ENCODE measurements at places on chromosomes 3 and 15.
A peak's percentile ranks its signal among the peaks of the same experiment; 100 is the strongest.

DNA sequence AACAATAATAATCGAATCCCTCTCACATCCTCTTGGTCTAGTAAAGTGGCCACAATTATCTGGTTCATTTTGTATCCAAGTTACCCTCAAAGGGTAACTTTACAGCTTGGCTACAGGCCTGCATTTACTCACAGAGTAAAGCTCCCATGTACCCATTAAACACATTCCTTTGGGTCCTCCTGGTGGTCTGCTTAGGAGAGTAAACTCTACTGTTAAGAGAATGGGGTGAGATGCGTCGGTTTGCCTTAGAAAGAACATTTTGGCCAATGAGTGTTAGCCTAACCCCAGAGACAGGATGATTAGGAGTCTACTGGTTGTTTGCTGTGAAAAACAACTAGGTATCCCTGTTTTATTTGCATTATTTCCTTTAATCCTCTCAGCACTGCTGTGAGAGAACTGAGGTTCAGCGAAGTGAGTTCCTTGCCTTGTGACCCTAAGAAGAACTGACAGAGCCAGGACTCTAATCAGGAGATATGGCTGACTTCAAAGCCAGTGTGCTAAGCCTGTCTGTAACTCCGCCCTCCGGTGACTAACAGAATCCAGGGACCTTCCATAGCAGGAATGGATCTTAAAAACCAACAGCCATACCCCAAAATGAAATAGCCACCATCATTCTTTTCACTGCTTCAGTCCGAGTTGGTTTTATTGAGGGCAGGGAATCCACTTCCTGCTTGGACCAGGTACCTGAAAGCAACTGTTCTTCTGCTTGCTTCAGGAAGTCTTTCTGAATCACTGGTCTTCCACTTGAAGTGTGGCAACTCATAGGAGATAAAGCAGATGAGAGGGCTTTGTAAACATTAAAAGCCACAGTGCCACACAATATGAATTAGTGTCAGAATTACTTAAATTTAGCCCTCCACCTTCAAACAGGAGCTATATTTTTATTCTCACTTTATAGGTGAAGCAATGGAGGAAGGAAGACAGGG lies 317.3 kb upstream of the WNT5A start:
- no peak for DNase-seq

- DNase-seq: no peak
Observed at GRCh38 chr15:37101980-37102304, 1.6 kb upstream of the MEIS2 start.

- no peak for DNase-seq
Observed at GRCh38 chr3:133831966-133832801, 26.6 kb downstream of the SRPRB start.

GRCh38 chr3:48217449-48217848 lies 5.8 kb upstream of the CAMP start:
- DNase-seq: no peak

GRCh38 chr3:39917065-39917773 lies 107.8 kb downstream of the MYRIP start:
- DNase-seq: no peak

GRCh38 chr3:159835126-159835525 lies 153.5 kb upstream of the IL12A start:
- DNase-seq: no peak

- no peak for DNase-seq
Observed at GRCh38 chr3:16810593-16811367, 74.0 kb upstream of the PLCL2 start.

- no peak for DNase-seq
Observed at GRCh38 chr3:140344082-140344454, 333.8 kb upstream of the TRIM42 start.

DNA sequence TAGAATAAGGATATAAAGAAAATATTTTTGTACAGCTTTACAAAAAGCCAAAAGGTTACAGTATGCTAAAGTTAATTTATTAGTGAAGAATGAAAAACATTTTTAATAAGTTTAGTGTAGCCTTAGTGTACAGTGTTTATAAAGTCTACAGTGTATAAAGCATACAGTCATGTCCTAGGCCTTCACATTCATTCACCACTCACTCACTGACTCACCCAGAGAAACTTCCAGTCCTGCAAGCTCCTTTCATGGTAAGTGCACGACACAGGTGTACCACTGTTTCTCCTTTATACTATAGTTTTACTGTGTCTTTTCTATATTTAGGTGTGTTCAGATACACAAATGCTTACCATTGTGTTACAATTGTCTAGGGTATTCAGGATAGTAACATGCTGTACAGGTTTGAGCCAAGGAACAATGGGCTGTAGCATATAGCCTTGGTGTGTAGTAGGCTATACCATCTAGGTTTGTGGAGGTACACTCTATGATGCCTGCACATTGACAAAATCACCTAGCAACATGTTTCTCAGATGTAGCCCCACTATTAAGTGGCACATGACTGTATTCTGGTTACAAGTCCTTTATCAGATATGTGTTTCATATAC lies 197.1 kb upstream of the KBTBD8 start:
- DNase-seq: no peak

- DNase-seq: peak; percentile 46
Observed at GRCh38 chr15:34850121-34850520, 54.8 kb upstream of the ACTC1 start.

DNA sequence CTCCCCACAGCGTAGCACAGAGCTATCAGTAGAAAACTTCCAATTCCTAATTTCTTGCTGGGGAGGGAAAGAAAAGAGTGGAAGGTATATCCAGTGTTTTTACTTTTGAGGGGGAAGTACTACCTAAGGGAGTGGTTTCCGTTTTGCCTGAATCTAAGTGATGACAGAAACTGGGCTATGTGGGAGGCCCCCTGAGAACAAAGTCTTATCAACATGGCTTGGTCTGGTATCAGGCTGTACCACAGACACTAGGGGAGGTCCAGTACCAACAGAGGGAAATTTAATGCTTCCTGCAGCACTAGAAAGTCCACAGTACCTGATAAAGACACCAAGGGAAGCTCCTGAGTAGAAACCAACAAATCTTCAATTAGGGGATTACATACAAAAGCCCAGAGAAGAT lies 199.2 kb downstream of the IL5RA start:
- no peak for DNase-seq

- no peak for DNase-seq
Observed at GRCh38 chr3:114899186-114899931, 247.7 kb downstream of the ZBTB20 start.

DNA sequence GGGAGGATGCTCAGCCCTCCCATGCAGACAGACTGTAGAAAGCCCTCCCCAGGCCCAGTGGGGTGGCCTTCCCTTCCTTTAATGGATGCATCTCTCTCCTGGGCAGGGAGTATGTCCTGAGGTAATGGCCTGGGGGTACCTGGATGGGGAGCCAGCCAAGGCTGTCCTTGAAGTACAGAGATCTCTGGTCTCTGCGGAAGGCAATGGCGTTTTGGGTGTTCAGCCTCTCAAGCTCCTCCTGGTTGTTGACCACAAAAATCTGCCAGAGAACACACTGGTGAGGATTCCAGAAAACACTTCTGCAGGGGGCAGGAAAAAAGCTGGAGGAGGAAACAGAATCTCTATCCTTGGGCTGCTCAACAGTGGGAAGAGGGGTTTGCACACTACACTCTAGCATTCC lies 28.9 kb downstream of the EAF1 start:
- no peak for DNase-seq

DNA sequence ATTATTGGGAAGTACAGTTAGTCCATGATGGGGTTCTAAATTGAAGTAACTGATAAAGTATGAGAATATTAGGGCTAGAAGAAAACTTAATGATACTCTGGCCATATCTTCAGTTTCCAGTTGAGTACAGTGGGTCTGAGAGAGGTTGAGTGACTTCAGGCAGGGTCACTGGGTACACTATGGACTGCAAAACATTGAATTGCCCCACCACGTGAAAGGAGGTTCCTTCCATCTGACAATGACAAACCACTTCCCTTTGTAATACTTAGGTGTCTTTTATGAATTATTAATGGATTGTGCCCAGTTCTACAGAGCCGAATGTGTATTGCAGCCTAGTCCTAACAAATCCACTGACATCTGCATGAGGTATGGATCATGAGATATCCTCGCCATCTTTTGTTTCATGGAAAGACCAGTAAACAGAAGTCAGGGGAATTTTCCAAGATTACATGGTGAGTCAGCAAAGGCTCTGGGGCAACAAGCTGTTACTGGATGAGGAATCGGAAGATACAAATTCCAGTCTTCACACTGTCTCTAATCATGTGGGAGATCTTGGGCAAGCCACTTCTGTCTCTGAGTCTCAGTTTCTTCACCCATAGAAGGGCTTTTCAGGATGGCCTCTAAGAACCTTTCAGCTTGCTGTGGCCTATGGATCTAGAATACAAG lies 66.5 kb upstream of the BCL6 start:
- DNase-seq: no peak

DNA sequence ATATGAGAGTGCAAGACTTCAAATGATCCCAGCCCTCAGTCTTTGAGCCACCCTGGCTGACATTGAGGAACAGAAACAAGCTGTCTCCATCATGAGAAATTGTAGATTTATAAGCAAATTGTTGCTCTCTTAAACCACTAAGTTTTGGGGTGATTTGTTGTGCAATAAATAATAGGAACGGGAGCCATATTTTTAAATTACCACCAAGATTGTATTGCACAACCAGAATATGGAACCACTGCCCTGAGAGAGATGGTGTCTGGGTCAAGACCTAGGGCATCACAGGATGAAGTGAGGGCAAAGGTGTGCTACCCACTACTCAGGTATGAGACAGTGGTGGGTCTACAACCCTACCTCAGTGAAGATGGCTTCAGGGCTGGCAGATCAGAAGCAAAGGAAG lies 2.3 kb upstream of the CFAP92 start:
- no peak for DNase-seq

DNA sequence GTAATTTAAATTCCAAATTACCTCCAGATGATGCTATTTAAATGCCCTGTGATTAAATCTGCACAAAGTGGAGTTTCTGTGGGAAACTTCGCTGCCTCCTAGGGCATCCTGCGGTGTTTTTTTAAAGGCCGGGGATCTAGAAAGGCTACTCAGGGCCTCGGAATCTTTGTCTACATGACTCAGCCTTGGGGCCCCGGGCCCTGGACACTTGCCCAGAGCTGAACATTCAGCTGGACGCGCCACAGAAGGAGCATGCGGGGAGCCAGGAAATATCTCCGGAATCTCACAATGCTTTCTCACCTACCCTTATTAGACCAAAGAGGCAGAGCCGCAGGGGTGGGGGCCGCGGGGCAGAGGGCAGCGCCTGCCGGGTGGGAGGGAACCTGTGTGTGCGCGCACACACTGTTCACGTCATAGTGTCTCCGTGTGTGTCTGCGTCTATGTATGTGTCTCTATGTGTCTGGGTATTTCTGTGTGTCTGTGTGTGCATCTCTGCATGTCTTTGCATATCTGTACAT lies 145.5 kb upstream of the TPM1 start:
- no peak for DNase-seq

DNA sequence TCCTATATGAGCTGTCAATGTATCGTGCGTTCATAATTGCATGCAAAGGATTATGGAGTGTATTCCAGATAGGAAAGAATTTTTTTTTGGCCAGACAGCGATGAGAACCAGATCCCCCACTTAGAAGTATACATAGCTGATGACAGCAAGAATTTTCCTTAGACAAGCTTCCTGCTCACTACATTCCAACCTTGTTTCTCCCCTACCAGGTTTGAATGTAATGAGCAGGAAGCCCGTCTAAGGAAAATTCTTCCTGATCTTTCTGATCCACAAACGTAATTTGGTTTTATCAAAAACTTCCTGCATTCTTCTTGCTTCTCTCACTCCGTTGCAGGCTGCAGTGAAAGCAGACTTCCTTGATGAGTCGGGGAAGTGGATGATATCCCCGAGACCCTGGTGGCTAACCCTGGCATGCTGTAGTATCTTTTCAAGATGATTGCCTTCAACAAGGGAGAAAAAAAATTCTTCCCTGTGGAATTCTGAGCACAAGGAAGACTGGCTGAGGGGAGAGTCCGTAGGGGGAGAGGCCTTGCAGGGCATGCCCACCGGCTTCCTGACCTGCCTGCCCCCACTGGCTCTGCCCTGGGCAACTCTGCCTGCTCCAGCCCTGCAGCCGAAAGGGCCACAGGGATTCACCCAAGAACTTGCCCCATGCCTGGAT lies 243.1 kb downstream of the TLE3 start:
- DNase-seq: no peak

DNA sequence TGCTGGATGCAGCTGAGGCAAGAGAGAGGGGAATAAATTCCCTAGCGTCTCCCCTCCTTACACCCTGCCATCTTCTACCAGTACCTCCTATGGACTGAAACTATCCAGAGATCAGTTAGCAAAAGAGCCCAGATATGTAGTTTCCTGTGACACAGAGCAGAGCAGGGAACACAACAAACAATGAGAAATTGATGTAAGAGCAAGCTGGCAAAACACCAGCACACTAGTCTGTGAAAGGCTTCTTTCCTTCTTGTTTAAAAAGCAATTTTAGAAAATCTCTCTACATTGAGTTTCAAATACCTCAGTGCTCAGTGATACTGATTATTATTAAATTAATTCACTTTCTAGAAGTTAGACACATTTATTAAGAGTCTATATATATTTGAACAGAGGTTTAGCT lies 215.6 kb upstream of the AZI2 start:
- no peak for DNase-seq

- DNase-seq: no peak
Observed at GRCh38 chr3:141057946-141058800, 7.0 kb downstream of the SPSB4 start.

DNA sequence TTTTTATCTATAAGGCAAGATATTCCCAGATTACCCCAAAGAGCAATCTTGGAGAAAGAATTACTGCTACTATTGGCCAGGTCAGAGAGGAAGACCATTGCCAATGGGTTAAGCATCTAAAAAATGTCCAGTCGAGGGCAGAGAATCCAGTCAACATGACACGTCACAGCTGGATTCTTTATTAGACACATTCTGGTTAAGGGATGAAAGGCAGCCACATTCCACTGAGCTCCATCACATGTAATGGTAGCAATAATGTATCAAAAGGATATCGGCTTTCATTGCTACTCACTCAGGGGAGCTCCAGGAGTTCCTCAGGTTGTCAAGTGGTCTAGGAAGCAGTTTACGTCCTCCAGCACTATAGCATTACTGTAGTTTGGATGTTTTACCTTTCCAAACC lies 421.1 kb downstream of the PLOD2 start:
- no peak for DNase-seq

DNA sequence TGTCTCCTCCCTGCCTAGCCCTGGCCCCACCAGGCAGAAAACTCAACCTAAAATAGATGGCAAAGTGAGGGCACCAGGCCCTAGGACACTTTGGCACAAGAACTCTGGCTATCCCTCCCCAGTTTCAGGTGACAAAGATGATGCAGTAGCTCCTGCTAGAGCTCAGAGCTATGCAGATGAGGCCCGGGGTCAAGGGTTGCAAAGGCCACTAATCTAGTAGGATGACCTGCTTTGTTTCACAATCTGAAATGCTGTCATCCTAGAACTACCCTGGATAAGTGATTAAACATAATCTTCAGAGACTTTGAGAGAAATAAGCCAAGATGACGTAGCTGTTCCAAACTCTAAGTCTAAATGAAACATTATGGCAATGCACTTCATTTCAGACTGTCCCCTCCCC lies 24.0 kb upstream of the PIK3R4 start:
- DNase-seq: no peak

DNA sequence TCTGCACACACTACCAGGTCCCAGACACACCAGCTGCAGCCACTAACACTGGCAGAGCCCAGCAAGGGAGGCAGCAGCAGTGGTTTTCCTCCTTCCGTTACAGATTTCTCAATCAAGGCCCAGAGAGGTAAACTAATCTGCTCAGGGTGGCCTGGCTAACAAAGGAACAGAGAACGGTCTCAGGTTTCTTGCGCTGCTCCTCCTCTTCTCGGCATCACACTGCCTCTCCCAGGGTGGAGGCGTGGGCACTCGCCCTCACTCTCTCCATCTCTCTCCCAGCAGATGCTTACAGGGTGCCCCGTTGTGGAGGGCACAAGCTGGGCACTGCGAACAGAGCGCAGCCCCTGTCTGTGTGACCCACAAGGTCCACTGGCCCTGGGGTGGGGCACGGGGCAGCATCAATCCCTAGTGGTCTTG lies 228.7 kb downstream of the VPS13C start:
- no peak for DNase-seq

Data from D341Med (cell line).